Naive thymus-derived CD8-positive, alpha-beta T cell (primary cell): ENCODE measurements at places on chromosomes 16 and 17.

DNA sequence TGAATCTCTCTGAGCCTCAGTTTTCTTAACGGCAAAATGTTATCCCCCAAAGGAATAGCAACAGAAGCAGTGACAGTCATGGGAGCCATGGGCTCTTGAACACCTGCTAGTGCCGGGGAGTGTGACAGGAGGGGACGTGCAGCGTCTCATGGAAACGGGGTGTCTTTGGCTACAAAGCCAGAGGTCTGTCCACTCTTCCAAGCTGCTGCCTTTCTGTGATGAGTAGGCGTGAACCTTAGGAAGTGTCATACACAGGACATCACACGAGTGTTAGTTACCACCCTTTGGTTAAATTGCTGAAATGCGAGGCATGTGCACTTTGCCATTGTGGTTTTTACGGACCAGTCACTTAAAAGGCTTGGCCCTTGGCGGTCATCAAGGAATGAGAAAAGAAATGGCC lies 93.4 kb downstream of the IRF8 start:
- peaks cover 15% of the 10 kb centered on the region for H3K27me3 ChIP-seq
- no peak for DNase-seq
- H3K36me3 ChIP-seq: no peaks in the 10 kb centered on the region

DNA sequence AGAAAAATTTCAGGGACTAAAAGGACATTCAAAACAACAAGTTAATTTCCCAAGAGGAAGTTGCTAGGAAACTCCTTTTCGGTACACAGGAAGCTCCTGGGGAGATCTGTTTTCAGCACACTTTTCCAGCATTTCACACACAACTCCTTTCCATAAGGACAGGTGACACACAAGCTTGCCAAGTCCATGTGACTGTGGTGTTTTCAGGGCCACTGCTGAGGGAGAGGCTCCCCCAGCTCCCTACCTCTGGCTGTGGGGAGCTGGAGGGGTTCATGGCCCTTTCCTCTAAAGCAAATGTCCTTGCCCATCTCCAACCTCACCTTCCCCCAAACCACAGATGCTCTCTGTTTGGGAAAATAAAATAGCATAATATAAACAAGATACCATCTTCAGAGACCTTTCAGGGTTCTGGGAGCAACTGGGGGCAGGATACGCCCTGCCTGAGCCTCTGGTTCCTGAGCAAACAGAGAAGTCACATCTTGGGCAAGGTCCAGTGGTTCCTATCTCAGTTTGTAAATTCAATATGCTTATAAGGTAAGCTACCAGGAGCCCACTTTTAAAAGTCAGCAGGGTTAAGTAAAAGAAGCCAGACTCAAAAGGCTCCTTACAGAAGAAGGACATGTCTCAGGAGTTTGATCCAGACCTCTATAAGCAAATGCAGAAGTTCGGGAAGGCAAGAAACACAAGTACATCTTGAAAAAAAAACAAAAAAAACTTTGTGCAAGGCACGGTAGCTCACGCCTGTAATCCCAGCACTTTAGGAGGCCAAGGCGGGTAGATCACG lies 3.0 kb downstream of the PDZD9 start:
- DNase-seq: no peak
- H3K36me3 ChIP-seq: no peaks in the 10 kb centered on the region
- H3K27me3 ChIP-seq: no peaks in the 10 kb centered on the region
- peaks cover 8% of the 10 kb centered on the region for H3K4me1 ChIP-seq
- no peak overlapping the region for H3K4me3 ChIP-seq

DNA sequence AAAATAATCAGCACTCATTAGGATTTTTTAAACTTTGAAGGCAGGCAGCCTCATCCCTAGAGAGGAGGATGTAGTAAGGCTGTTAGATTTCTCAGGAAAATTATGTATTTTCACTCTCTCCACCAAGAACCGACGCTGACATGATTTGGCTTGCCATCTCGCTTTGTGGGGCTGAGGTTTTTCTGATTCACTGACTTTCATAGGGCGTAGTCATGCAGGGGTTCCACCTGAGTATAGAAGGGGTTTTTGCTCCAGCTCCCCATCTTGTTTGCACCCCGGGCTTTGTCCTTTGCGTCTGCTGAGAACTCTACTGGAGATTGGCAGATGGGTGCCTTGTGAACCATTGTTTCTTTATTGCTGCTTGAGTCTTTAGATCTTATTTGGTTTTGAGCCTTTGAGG lies 20.2 kb downstream of the TOM1L1 start:
- no peaks in the 10 kb centered on the region for H3K36me3 ChIP-seq
- no peak overlapping the region for H3K4me3 ChIP-seq
- H3K4me1 ChIP-seq: no peaks in the 10 kb centered on the region
- no peak for DNase-seq

- H3K27me3 ChIP-seq: no peaks in the 10 kb centered on the region
- DNase-seq: no peak
- peaks cover 11% of the 10 kb centered on the region for H3K4me1 ChIP-seq
- peaks cover 3% of the 10 kb centered on the region for H3K36me3 ChIP-seq
- no peak overlapping the region for H3K4me3 ChIP-seq
- no peak overlapping the region for H3K27ac ChIP-seq
Measured at GRCh38 chr17:63926164-63926563, 6.0 kb downstream of the CD79B start.

DNA sequence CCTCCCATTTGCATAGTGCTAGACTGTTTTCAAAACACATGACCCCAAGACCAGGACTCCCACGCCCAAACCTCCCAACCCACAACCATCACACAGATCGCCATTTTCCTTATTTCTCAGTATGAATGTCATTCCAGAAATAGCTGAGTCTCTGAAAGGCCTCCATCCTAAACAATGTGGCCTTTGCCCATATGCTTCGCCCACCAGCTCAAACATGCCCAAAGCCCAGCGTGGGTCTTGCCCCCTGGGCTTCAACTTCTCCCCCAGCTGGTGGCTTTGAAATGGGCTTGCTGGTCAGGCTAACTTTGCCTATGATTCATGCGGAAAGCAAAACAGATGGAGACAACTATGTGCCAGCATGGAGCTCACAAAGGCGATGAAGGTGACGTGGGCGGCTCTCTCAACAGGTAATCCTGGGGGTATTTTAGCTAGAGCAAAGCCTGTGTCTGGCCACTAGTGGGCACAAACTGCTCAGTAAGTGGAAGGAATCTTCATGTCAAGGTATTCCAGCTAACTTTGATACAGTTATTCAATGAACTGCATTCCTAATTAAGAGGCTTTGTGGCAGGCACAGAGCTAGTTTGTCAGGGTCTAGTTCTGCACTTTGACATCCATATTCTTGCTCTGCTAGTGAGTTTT lies 17.1 kb downstream of the PMP22 start:
- H3K36me3 ChIP-seq: no peaks in the 10 kb centered on the region
- peaks cover 3% of the 10 kb centered on the region for H3K27me3 ChIP-seq
- no peaks in the 10 kb centered on the region for H3K4me1 ChIP-seq
- H3K27ac ChIP-seq: no peak overlapping the region

DNA sequence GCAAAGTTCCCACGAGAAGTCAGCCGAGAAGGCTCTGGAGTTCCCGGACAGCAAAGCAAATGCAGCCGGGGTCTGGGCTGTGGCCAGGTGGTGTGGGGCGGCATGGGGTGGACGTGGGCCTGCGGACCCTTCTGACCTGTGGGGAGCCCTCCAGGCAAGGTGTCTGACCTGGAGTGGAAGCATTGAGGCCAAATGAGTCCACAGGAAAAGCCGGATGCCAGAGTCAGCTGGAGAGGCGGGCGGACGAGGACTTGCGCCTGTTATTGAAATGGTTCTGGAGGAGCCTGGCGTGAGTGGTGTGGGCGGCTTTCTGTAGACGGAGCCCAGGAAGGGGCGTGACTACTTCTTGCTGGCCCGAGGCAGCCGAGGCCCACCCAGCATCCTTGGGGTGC lies 50.5 kb upstream of the ZNF750 start:
- peaks cover 4% of the 10 kb centered on the region for H3K36me3 ChIP-seq
- H3K4me3 ChIP-seq: no peak overlapping the region
- H3K4me1 ChIP-seq: peaks cover 70% of the 10 kb centered on the region
- DNase-seq: peak; percentile 54
- no peaks in the 10 kb centered on the region for H3K27me3 ChIP-seq
- peak overlapping the region; percentile 55 for H3K27ac ChIP-seq
